Activated CD8-positive, alpha-beta T cell treated with anti-CD3 and anti-CD28 coated beads, Interleukin-2, amount 10 ng/mL, durations not matched to agents 7 days and 5 days (primary cell): ENCODE measurements at places on chromosomes 16 and 17. TPM values are rescaled to one million over a fixed set of nuclear protein-coding genes. Genes with fewer than 3 reads are reported as not detected.

- H3K27me3 ChIP-seq: no peaks in the 10 kb centered on the region
- H3K36me3 ChIP-seq: no peaks in the 10 kb centered on the region
- no peaks in the 10 kb centered on the region for H3K4me1 ChIP-seq
- DNase-seq: no peak
- H3K27ac ChIP-seq: no peak overlapping the region
Measured at GRCh38 chr17:68821860-68822696, 133.1 kb downstream of the ABCA8 start.

DNA sequence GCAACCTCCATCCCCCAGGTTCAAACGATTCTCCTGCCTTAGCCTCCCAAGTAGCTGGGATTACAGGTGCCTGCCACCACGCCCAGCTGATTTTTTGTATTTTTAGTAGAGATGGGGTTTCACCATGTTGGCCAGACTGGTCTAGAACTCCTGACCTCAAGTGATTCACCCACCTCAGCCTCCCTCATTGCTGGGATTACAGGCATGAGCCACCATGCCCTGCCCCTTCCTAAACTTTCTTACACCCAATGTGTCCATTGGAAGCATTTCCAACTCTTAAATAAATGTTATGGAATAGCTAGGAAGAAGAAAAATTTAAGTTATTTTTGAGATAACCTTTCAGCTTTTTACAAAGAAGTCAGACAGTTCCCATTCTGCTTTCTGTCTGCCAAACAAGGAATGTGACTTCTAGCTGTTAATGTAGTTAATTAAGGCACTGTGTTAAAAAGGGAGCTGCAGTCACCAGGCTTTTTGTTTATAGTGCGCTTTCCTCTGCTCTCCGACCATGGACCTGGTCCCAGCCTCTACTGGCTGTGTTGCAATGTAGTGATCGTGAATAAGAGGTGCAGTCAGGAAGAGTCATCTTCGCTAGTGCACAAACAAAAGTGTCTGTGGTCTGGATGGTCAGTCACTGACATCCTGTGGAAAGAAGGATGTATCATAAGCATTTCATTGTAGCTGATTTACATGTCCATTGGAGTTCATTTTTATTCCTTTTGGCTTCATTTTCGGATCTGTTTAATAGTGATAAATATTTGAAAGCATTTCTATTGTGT, 39.7 kb downstream of the USP10 start:
- H3K4me1 ChIP-seq: peaks cover 59% of the 10 kb centered on the region
- H3K4me3 ChIP-seq: no peak overlapping the region
- no peak overlapping the region for H3K27ac ChIP-seq
- H3K36me3 ChIP-seq: peaks cover 26% of the 10 kb centered on the region
- no peak for DNase-seq

- H3K4me3 ChIP-seq: no peak overlapping the region
- no peak for DNase-seq
- no peaks in the 10 kb centered on the region for H3K4me1 ChIP-seq
- no peaks in the 10 kb centered on the region for H3K27me3 ChIP-seq
- no peaks in the 10 kb centered on the region for H3K36me3 ChIP-seq
- H3K27ac ChIP-seq: no peak overlapping the region
Measured at GRCh38 chr16:65909310-65910050, 457.0 kb upstream of the CDH5 start.

DNA sequence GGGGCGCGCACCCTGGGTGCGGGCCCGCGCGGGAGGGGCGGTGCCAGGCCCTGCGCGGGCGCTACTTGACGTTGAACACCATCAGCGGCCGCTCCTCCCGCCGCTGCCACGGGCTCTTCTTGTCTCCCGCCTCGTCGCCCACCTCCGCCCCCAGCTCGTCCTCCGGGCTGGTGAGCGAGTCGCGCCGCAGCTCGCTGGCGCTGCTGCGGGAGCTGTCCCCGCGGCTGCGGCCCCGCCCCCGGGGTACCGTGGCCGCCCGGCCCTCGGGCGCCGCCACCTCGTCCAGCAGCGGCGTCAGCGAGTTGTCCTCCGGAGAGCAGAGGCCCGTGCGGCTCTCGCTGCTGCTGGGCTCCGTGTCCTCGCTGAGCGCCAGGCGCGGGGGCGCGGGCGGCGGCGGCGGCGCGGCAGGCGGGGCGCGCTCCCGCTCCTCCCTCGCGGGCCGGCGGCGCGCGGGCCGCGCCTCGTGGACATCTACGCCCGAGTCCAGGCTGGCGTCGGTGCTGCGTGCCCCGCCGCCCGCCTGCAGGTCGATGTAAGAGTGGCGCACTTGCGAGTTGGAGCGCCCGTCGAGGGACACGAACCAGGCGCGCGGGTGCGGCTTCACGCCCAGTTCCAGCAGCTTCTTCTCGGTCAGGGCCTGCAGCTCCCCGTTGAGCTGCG, 8.7 kb downstream of the GRN start:
- no peak overlapping the region for H3K27ac ChIP-seq
- no peak overlapping the region for H3K4me3 ChIP-seq
- peaks cover 6% of the 10 kb centered on the region for H3K27me3 ChIP-seq
- peaks cover 12% of the 10 kb centered on the region for H3K36me3 ChIP-seq
- DNase-seq: no peak

Gene ENPP7
- total RNA-seq: 0.13 TPM

DNA sequence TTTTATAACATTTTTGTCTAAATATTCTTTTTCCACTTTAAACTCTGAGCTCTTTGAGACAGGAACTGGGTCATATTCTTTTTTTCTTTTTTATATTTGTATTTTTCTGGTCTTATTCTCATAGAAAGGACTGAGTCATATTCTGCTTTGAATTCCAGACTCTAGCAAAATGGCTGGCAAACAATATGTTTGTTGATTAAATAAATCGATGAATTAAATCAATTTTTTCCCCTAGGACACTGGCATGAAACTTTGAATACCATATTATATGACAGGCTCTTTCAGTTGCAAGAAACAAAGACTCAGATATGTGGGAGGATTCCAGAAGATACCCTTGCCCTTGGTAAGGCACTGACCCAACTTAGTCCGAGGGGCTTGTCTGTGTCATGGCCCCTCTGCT, 3.1 kb upstream of the RGS9 start:
- no peaks in the 10 kb centered on the region for H3K36me3 ChIP-seq
- no peak overlapping the region for H3K27ac ChIP-seq
- DNase-seq: no peak
- H3K4me1 ChIP-seq: peaks cover 42% of the 10 kb centered on the region
- H3K27me3 ChIP-seq: peaks cover 28% of the 10 kb centered on the region

- H3K36me3 ChIP-seq: no peaks in the 10 kb centered on the region
- no peak overlapping the region for H3K27ac ChIP-seq
- H3K4me1 ChIP-seq: peaks cover 4% of the 10 kb centered on the region
- no peak overlapping the region for H3K4me3 ChIP-seq
- DNase-seq: no peak
Measured at GRCh38 chr17:79865351-79866210, 26.3 kb upstream of the CBX4 start.
